Tibial nerve (tissue), 4 donors: ENCODE measurements at places on chromosomes 6 and 20. TPM values are rescaled to one million over a fixed set of nuclear protein-coding genes. Genes with fewer than 3 reads are reported as not detected.

GRCh38 chr6:164097551-164098398 lies 683.3 kb downstream of the QKI start:
- no peak for DNase-seq

- DNase-seq, result no peak
Observed at GRCh38 chr20:62571669-62572344, 70.5 kb upstream of the SLCO4A1 start.

DNA sequence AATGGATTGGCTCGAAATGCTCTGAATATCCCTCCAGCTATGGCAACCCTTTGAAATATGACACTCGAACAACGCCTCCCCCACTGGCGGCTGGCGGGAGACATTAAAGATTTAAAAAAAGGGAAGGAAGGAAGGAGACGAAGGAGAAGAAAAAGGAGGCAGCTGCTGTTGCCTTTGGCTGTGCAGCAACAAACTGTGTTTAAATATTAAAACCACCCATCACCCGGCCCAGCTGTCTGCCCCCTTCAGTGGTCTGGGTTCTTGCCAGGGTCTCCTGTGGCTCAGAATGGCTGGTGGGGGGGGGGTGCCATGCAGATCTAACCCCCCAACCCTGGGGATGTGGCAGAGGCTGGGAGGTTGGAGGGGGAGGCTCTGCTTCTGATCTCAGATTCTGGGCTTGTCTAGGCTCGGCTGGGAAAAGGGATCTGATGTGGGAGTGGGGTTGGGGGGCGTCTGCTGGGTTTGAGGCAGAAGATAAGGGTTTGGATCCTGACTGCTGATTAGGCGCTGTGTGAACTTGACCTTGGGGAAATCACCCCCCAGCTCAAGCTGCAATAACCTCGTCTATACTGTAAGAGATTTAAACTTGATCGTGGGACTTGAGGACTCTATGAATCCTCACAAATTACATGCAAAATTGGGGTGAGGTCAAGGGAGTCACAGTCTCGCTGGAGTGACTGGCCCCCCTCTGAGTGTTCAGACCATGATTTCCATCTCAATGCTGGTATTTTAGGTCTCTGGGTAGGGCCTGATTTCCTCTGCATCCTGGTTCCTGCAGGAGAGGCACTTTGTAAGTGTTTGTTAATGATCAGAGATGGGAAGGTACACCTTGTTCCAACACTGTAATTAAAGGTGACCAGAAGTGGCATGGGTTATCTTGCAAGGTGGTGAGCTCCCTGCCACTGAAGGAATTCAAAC lies 40.3 kb upstream of the BLCAP start:
- no peak for DNase-seq

- no peak for DNase-seq
Observed at GRCh38 chr6:168828035-168828434, 387.1 kb downstream of the SMOC2 start.

DNA sequence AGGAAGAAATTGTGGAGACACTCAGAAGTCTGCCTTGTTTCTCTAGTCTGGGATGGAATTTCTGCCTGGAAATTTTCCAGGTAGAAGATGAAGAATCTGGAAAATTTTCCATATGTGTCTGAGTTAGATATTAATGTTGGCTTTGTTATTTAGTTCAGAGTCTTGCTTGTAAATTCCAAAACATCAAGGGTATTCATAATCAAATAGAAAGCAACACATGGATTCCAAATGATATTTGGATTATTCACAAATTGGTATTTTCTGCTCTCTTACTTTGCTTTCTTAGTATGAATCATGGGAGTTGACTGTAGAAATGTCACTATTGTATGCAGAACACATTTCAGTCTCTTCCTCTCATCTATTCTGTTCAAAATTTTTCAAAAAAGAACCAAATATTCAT lies 116.0 kb downstream of the GRIK2 start:
- no peak for DNase-seq

DNA sequence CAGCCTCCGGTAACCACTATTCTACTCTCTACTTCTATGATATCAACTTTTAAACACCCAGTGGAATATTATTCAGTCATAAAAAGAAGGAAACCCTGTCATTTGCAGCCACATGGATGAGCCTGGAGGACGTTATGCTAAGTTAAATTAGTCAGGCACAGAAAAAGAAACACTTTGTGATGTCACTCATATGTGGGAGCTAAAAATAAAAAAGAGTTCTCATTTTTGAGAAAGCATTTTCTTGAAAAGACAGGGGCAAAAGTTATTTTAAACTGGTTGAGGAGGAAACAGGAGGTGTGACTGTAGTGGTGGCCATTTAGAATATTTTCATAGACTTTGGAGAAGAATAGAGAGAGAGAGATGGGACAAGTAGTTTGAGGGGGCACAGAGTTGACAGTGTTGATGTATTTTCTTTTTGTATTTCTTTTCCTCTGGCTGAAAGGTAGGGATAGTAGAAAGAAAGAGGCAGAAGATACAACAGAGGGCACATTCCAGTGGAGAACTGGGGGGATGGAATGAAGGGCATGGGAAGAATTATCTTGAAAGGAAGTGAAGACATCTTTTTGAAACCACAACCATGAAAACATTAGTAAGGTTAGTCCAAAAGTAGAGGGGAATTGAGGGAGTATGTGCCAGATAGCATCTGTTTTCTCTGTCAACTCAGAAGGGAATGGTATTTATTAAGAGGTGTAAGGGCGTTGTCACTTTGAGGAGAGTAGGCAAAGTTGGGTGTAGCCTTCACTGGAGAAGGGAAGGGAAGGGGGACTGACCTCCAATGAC lies 181.3 kb upstream of the GMDS start:
- DNase-seq, result no peak

- no peak for DNase-seq
Observed at GRCh38 chr20:23079926-23080325, 6.2 kb downstream of the CD93 start.

GRCh38 chr20:43731927-43732326 lies 5.1 kb upstream of the GTSF1L start:
- DNase-seq, result no peak

DNA sequence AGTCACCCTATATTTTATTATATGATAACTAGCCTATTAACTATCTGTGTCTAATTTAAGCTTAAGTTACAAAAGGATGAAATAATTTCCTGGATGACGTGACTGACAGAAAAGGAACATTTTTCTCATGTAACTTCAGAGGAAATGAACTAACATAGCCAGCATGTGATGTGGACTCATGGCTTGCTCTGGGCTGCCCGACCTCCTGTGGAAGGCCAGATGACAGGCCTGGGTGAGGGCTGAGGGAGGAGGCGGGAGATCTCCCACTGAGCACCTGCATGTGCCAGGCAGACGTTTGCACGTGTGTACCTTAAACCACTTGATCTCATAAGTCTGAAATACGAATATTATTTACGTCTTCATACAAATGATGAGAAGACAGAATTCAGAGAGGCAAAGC lies 321.1 kb downstream of the SYNE1 start:
- DNase-seq, result no peak

Gene ANKRD60
- not detected for total RNA-seq

Gene HFE
- total RNA-seq, result 5.9 TPM
